ENCODE measurements at places on chromosomes 1 and 21. TPM values are rescaled to one million over a fixed set of nuclear protein-coding genes. Genes with fewer than 3 reads are reported as not detected.
A peak's percentile ranks its signal among the peaks of the same experiment; 100 is the strongest.

COL16A1 gene
- total RNA-seq: 7.9 TPM

OLIG2 gene
- not detected for total RNA-seq

GRCh38 chr1:210709701-210710100, 381.0 kb downstream of the HHAT start:
- H3K4me1 ChIP-seq: no peaks in the 10 kb centered on the region
- H3K27ac ChIP-seq: no peak overlapping the region
- no peaks in the 10 kb centered on the region for H3K27me3 ChIP-seq
- H3K36me3 ChIP-seq: no peaks in the 10 kb centered on the region
- no peak for DNase-seq
- no peak overlapping the region for H3K4me3 ChIP-seq

- no peak overlapping the region for H3K27ac ChIP-seq
- H3K36me3 ChIP-seq: peaks cover 6% of the 10 kb centered on the region
- no peaks in the 10 kb centered on the region for H3K27me3 ChIP-seq
Measured at GRCh38 chr1:164692420-164692819, 133.4 kb downstream of the PBX1 start.

DNA sequence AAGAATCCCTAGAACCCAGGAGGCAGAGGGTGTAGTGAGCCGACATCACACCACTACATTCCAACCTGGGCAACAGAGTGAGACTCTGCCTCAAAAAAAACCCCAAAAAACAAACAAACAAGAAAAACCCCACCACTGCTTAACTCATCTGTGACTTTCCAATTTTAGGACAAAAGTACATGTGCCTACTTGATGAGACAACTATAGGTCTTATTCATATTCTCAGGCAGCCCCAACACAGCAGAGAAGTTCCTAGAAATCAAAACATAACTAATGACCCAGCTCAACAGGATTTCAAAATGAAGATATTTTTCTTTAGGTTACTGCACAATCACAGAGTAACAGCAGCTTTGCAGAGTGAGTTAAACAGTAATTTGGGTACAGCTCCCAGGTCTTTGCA, 26.4 kb downstream of the TIAM1 start:
- no peak overlapping the region for H3K27ac ChIP-seq
- H3K36me3 ChIP-seq: no peaks in the 10 kb centered on the region
- H3K27me3 ChIP-seq: no peaks in the 10 kb centered on the region
- H3K4me1 ChIP-seq: no peaks in the 10 kb centered on the region

KRTAP21-2 gene
- not detected for total RNA-seq

TNFAIP8L2 gene
- total RNA-seq: not detected

GRCh38 chr1:6009120-6010040, 17.2 kb upstream of the NPHP4 start:
- H3K4me1 ChIP-seq: no peaks in the 10 kb centered on the region
- H3K27me3 ChIP-seq: no peaks in the 10 kb centered on the region
- no peak overlapping the region for H3K27ac ChIP-seq
- no peak for DNase-seq
- no peaks in the 10 kb centered on the region for H3K36me3 ChIP-seq

- H3K27ac ChIP-seq: peak overlapping the region; percentile 80
- H3K27me3 ChIP-seq: no peaks in the 10 kb centered on the region
- H3K4me3 ChIP-seq: peak overlapping the region; percentile 82
- no peaks in the 10 kb centered on the region for H3K4me1 ChIP-seq
- DNase-seq: no peak
Measured at GRCh38 chr1:35768350-35769187, 1.2 kb downstream of the CLSPN start.

GRCh38 chr1:85089203-85089602, 40.9 kb upstream of the MCOLN3 start:
- H3K27ac ChIP-seq: no peak overlapping the region
- H3K4me1 ChIP-seq: no peaks in the 10 kb centered on the region
- no peaks in the 10 kb centered on the region for H3K27me3 ChIP-seq
- no peak overlapping the region for H3K4me3 ChIP-seq

DNA sequence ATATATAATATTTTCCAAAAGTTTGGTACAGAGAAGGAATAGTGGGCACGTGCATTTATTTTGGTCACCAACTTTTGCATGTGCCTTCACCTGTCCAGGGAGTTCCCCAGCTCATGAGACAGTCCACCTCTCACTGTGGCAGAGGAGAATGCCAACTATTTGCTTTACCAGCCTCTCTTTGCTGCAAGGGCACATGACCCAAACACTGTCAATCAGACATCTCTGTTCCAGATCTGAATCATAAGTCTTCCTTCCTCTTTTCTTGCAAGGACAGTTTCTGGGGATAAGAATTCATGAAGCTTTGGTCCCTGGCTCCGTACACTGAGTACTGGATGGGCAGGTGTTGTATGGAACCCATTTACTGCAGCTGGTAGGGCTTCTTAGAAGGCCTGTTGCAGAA, 38.6 kb downstream of the C1orf87 start:
- H3K4me3 ChIP-seq: no peak overlapping the region
- no peak for DNase-seq
- H3K36me3 ChIP-seq: no peaks in the 10 kb centered on the region
- no peak overlapping the region for H3K27ac ChIP-seq
- no peaks in the 10 kb centered on the region for H3K4me1 ChIP-seq

FCRLB gene
- total RNA-seq: 0.15 TPM

FAM89A gene
- total RNA-seq: 2.4 TPM

- peaks cover 9% of the 10 kb centered on the region for H3K4me1 ChIP-seq
- no peaks in the 10 kb centered on the region for H3K36me3 ChIP-seq
- peak within 1 kb of the TSS; percentile 73 for H3K4me3 ChIP-seq
- H3K27me3 ChIP-seq: peaks cover 26% of the 10 kb centered on the region
- DNase-seq: no peak
- no peak within 1 kb of the TSS for H3K27ac ChIP-seq
Measured at GRCh38 chr1:78045926-78046778, at the start of gene GIPC2. TSS of gene GIPC2 (plus strand) at chr1:78045966. CDS start at chr1:78046095, 129 bp downstream.

DNA sequence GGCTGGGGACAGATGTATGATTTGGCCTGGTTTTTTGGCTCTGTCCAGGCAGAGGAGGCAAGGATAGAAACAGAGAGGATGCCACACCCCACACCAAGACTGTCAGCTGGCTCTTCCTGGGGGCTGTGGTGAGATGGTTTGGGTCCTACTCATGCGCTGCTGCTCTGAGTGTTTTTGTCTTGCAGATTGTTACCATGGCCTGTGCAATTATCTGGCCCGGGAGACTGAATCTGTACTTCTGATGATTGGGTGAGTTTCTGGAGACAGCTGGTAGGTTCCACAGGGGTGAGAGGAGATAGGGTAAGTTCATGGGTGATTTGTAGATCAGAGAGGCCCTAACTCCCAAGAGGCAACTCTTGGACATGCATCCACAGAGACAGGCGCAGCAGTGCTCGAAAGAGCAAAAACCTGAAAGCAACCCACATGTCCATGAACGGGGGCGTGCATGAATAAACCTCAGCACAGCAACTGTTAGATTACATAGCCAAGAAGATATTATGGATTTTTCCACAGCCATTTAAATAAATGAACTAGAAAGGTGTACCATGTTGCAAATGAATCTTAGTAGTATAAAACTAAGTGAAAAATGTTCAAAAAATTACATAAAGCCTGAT, 17.8 kb downstream of the AADACL4 start:
- H3K27ac ChIP-seq: no peak overlapping the region
- no peaks in the 10 kb centered on the region for H3K4me1 ChIP-seq
- peaks cover 1% of the 10 kb centered on the region for H3K27me3 ChIP-seq

Measured in H1 (cell line).